ENCODE measurements at places on chromosomes 5 and 9. TPM values are rescaled to one million over a fixed set of nuclear protein-coding genes. Genes with fewer than 3 reads are reported as not detected.

DNA sequence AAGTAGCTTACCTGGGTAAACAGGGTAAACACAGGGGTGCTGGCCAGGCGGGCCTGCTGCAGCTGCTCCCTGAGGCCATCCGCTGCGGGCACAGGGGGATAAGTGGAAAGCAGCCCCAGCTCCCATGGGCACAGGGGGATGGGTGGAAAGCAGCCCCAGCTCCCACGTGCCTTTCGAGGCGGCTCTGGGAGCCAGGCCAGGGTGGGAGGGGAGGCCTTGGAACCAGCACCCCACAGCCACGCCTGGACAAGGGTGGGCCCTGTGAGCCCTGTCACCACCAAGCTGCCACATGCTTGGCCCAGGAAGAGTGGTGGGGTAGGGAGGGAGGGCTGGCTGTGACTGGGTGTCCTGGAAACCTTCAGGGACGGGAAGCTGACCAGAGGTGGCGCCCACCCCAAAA is 7.8 kb upstream of the CARD9 start:
- no peak for DNase-seq
- no peak overlapping the region for H3K4me3 ChIP-seq
- H3K36me3 ChIP-seq, result no peaks in the 10 kb centered on the region
- no peak overlapping the region for H3K27ac ChIP-seq
- H3K4me1 ChIP-seq, result peaks cover 8% of the 10 kb centered on the region

GRCh38 chr5:31280210-31280609 is 86.7 kb downstream of the CDH6 start:
- H3K27me3 ChIP-seq, result no peaks in the 10 kb centered on the region
- H3K27ac ChIP-seq, result no peak overlapping the region
- no peaks in the 10 kb centered on the region for H3K36me3 ChIP-seq

The EXOC3 gene
- 95.5 TPM for total RNA-seq

The PLCXD3 gene
- not detected for total RNA-seq

The ACOT12 gene
- 0.23 TPM for total RNA-seq

- H3K4me1 ChIP-seq, result no peaks in the 10 kb centered on the region
- H3K36me3 ChIP-seq, result no peaks in the 10 kb centered on the region
- DNase-seq, result no peak
- no peaks in the 10 kb centered on the region for H3K27me3 ChIP-seq
These were observed 207.4 kb downstream of the ARRDC3 start for GRCh38 chr5:91175708-91176107.

The SHC3 gene
- not detected for total RNA-seq

The GLRA1 gene
- not detected for total RNA-seq

- peak overlapping the region; percentile 99 for H3K27ac ChIP-seq
- H3K36me3 ChIP-seq, result peaks cover 6% of the 10 kb centered on the region
- H3K4me3 ChIP-seq, result peak overlapping the region; percentile 97
- no peaks in the 10 kb centered on the region for H3K27me3 ChIP-seq
These were observed 661 bp downstream of the PDCL start for GRCh38 chr9:122827761-122828093.

DNA sequence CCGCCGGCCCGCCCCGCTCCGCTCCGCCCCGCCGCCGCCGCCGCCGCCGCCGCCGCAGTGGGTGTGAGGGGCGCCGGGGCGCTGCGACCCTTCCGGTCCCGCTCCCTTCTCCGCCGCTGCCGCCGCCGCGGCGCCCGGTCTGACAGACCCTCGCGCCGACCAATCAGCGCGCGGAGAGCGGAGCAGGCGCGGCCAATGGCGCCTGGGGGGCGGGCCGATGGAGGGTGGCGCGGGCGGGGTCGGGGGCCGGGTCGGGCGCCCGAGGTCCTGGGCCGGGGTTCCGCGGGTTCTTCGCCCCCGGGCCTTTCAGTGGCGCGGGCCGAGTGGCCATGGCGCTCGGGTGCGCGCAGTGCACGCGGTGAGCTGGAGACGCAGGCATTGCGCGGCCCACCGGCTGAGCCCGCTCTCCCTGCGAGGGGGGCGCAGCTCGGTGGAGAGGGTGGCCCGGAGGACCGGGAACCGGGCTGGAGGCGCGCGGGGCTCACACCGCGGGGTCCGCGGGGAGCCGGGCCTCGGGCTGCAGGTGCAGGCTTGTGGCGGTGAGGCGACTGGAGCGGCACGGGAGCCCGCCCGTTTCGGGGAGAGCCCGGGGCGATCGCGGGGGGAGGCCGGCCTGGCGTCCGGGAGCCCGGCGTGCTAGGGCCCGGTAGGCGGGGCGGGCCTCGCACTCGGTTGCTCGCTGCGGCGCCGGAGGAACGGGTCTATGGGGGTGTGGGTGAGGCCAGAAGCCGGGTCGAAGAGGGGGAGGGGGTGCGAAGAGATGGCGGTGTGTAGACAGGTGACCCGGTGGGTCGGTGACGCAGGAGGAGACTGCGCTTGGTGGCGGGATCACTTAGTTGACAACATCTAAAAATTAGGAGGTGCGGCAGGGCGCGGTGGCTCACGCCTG is at the start of gene MAPK9:
Gene MAPK9, minus strand, starts transcription at position 141 of the 889 bp plus-strand sequence. CDS start 11,522 bp downstream, outside the sequence.
- H3K27me3 ChIP-seq, result no peaks in the 10 kb centered on the region
- H3K4me3 ChIP-seq, result peak within 1 kb of the TSS; percentile 79
- peak within 1 kb of the TSS; percentile 96 for H3K27ac ChIP-seq
- DNase-seq, result peak; percentile 84

The TXNDC8 gene
- not detected for total RNA-seq

GRCh38 chr5:93964421-93964820 is 223.0 kb upstream of the POU5F2 start:
- no peaks in the 10 kb centered on the region for H3K36me3 ChIP-seq
- no peaks in the 10 kb centered on the region for H3K4me1 ChIP-seq
- H3K27ac ChIP-seq, result no peak overlapping the region
- no peak overlapping the region for H3K4me3 ChIP-seq

DNA sequence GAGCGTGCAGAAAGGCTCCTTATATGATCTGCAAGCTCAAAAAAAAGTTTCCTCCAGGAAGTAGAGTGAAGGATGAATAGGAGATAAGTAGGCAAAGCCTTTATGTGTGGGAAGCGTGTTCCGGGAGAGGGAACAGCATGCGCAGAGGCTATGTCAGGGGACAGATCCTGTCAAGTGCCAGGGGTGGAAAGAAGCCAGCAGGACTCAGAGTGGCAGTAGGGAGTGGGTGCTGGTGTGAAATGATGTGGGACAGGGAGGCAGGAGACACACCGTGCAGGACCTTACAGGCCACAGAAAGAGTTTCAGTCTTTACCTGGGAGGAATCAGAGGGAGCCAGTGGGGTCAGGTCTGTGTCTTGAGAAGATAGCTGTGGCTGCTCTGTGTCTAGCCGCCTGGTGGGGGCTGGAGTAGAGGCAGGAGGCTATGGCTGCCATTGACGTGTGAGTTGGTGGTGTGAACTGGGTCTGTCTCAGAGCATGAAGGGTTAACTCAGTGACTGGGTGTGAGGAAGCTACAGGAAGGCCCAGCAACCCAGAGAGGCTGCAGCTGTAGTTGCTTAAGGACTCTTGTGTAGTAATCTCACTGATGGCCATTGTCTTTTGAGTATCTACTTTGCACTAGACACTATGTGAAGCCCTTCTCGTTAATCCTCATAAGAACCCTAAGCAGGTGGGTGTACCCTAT is 71.3 kb downstream of the PPARGC1B start:
- no peak overlapping the region for H3K4me3 ChIP-seq
- no peaks in the 10 kb centered on the region for H3K36me3 ChIP-seq
- H3K27ac ChIP-seq, result no peak overlapping the region
- no peaks in the 10 kb centered on the region for H3K27me3 ChIP-seq
- DNase-seq, result no peak

The RAPGEF1 gene
- 181 TPM for total RNA-seq

DNA sequence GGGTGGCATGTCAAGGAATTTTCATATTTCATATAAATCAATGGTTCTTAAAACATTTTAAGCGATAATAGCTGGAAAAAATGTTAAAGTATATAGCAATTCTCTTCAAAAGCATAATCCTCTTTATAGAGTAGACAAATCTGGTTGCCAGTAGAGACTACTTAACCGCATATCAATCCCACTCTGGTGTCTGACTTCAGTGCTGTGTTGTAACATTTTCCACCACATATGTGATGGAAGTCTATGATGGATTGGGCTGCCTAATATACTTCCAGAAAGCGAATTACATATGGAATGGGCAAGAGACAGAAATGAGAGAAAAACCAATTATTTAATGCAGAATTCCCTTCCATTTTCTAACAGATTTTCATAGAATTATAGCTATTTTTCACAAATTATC is 54.3 kb downstream of the FBN2 start:
- no peak for DNase-seq
- no peaks in the 10 kb centered on the region for H3K36me3 ChIP-seq
- no peak overlapping the region for H3K4me3 ChIP-seq
- H3K4me1 ChIP-seq, result no peaks in the 10 kb centered on the region
- no peaks in the 10 kb centered on the region for H3K27me3 ChIP-seq

The WNT8A gene
- total RNA-seq, result not detected

GRCh38 chr5:171832775-171833174 is 47.2 kb downstream of the SMIM23 start:
- H3K36me3 ChIP-seq, result no peaks in the 10 kb centered on the region
- no peaks in the 10 kb centered on the region for H3K27me3 ChIP-seq
- H3K27ac ChIP-seq, result no peak overlapping the region
- no peak for DNase-seq
- H3K4me1 ChIP-seq, result no peaks in the 10 kb centered on the region
- no peak overlapping the region for H3K4me3 ChIP-seq

The DIMT1 gene
- total RNA-seq, result 21.8 TPM

DNA sequence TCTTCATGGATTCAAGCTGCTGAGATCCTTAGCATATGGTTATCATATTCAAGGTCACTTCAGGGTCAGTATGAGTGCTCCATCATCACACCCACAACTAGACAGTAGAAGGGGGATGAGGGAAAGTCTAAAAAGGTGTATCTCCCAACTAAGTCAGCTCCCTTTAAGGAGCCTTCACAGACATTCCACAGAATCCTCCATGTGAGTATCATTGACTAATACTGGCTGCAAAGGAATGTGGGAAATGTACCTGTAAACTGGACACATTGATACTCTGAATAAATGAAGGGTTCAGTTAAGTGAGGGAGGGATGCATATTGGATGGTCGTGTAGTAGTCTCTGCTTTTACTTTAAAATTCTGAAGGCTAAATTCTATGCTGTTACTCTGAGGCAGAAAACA is 330.7 kb downstream of the LRRC70 start:
- H3K27ac ChIP-seq, result no peak overlapping the region
- H3K4me3 ChIP-seq, result no peak overlapping the region
- no peaks in the 10 kb centered on the region for H3K36me3 ChIP-seq
- H3K27me3 ChIP-seq, result no peaks in the 10 kb centered on the region

GRCh38 chr5:160385496-160385895 is 14.4 kb downstream of the FAM200C start:
- H3K4me1 ChIP-seq, result no peaks in the 10 kb centered on the region
- no peak for DNase-seq
- H3K36me3 ChIP-seq, result no peaks in the 10 kb centered on the region
- no peaks in the 10 kb centered on the region for H3K27me3 ChIP-seq
- no peak overlapping the region for H3K4me3 ChIP-seq
- H3K27ac ChIP-seq, result no peak overlapping the region

GRCh38 chr5:172757394-172758010 is 13.5 kb downstream of the DUSP1 start:
- H3K4me3 ChIP-seq, result no peak overlapping the region
- H3K27me3 ChIP-seq, result no peaks in the 10 kb centered on the region
- no peak for DNase-seq
- no peaks in the 10 kb centered on the region for H3K36me3 ChIP-seq

GRCh38 chr5:160968480-160968879 is 116.5 kb upstream of the ATP10B start:
- DNase-seq, result no peak
- H3K4me1 ChIP-seq, result no peaks in the 10 kb centered on the region
- no peak overlapping the region for H3K27ac ChIP-seq
- H3K36me3 ChIP-seq, result no peaks in the 10 kb centered on the region

The CMYA5 gene
- 0.15 TPM for total RNA-seq

- no peak overlapping the region for H3K27ac ChIP-seq
- no peaks in the 10 kb centered on the region for H3K36me3 ChIP-seq
- no peak for DNase-seq
- no peaks in the 10 kb centered on the region for H3K4me1 ChIP-seq
- no peak overlapping the region for H3K4me3 ChIP-seq
These were observed 30.5 kb upstream of the HAPLN1 start for GRCh38 chr5:83751201-83751600.

- no peaks in the 10 kb centered on the region for H3K27me3 ChIP-seq
- no peak overlapping the region for H3K4me3 ChIP-seq
- H3K36me3 ChIP-seq, result no peaks in the 10 kb centered on the region
- no peak for DNase-seq
- no peaks in the 10 kb centered on the region for H3K4me1 ChIP-seq
These were observed 59.9 kb upstream of the ZFR start for GRCh38 chr5:32504329-32504988.

DNA sequence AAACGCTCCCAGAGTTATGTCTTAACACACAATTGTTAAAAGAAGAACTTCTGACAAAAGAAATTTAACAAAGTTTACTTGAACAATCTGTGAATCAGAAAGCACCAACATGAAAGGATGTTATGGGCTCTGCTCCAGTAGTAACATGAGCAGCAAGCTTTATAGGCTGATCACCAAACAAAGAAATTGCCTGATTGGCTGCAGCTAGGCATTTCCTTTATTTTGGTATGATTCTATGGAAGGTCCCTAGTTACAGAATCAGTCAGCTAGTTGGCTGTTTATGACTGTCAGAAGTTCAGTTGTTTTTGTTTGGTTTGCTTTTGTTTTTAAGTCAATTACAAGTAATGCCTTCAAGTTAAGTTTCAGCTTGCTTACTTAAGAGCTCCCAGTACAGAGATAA is 102.4 kb upstream of the SMC2 start:
- no peak overlapping the region for H3K27ac ChIP-seq
- H3K36me3 ChIP-seq, result no peaks in the 10 kb centered on the region
- DNase-seq, result no peak
- no peaks in the 10 kb centered on the region for H3K27me3 ChIP-seq
- no peaks in the 10 kb centered on the region for H3K4me1 ChIP-seq

DNA sequence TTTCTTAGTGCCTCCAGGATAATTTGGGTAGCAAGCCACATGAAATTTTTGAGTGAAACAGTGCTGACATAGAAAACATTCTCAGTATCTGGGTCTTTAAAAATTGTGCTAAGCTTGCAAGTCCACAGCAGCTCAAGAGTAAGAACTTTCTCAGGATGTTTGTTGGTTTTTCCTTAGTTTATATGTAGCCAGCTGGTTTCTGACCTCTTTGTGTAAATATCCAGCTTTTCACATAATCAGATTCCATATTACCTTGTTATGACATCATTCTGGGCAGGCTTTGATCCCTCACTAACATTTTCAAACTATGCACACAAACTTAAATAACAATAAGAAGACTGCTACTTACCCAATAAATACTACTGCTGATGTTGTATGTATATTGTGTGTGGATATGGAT is 82.9 kb upstream of the VCAN start:
- H3K4me3 ChIP-seq, result no peak overlapping the region
- DNase-seq, result no peak
- H3K4me1 ChIP-seq, result no peaks in the 10 kb centered on the region

The MYMK gene
- not detected for total RNA-seq

The OR13C5 gene
- total RNA-seq, result not detected
